ENCODE measurements at places on chromosomes 5 and 9.

DNA sequence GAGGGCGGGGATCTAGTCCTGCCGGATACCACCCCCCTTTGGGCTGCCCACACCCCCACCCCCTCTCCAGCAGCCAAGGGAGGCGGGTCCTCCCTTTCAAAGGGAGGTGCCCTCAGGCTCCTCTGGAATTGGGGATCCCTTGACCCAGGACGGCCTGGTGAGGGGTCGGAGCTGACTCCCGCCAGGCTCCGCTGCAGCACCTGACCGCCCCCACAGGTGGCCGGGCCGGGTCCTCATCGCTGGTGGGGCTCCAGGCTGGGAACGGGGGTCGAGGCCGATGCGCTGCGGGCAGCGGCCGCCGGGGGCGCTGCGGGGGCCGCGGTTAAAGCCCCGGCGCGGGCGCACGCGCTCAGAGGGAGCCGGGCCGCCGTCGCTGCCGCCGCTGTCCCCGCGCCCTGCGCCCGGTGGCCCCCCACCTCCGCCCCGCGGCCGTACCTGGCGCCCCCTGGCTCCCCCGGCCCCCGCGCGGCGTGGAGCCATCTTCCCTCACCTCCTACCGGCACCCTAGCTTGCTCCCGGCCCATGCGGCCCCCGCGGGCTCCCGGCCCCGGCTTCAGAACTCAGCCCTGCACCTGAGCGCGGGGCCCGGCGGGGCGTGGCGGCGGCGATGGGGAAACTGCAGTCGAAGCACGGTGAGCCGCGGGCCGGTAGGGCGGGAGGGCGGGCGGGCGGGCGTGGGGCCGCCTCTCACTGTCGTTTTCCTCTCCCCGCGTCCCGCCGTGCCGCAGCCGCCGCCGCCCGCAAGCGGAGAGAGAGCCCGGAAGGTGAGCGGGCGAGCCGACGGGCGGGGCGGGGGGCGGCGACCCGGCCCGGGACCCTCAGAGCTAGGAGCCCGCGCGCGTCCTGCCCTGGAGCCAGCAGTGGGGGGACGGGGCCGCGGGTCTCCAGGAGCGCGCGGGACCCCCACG lies at the start of gene NKD2:
Gene NKD2 (plus strand): TSS at position 352 of the 908 bp plus-strand sequence. CDS start 256 bp downstream, at position 608.
- DNase-seq = peak; percentile 69

DNA sequence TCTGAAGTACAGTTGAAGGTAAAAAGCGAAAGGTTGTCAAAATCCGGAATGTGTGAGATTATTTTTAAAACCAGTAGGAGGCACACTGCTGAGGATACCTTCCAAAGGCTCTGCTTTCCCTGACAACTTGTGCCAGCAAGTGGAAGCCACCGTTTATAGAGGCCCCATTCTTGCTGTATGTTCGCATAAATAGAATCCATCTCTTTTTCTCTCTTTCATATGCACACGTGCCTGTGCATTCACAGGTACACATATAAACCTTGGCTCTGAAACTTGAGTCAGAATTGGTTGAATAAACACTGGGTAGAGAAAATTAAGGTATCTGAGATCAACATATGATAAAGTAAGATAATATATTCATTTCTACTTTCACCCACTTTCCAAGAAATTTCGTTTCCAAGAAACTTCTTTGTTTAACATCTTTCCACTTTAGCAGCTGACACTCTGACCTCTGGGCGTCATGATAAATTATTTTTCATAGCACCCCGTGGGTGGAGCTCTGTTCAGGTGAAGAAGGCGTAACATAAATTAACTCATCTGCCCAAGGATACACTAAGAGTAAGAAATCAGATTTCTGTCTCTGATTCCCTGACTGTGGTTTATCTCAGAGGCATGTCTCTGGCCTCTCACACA lies 63.7 kb upstream of the RICTOR start:
- no peak for DNase-seq

DNA sequence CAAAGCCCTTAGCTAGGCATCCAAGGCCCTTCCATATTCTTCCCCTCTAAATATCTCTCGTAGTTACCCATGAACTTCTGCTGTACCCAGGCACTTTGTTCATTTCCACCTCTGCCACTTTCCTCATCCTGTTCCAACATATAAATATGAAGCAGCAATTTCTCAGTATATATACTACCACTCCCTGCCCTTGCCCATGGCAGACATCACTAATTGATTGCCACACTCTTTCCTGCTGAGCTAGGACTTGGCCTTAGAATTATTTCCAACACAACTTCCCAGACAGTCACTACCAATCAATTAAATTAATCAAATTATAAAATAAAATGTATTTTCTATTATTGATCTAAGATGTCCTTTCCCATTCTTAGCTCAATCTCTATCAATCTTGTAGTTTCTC lies 8.5 kb downstream of the INSYN2B start:
- no peak for DNase-seq

DNA sequence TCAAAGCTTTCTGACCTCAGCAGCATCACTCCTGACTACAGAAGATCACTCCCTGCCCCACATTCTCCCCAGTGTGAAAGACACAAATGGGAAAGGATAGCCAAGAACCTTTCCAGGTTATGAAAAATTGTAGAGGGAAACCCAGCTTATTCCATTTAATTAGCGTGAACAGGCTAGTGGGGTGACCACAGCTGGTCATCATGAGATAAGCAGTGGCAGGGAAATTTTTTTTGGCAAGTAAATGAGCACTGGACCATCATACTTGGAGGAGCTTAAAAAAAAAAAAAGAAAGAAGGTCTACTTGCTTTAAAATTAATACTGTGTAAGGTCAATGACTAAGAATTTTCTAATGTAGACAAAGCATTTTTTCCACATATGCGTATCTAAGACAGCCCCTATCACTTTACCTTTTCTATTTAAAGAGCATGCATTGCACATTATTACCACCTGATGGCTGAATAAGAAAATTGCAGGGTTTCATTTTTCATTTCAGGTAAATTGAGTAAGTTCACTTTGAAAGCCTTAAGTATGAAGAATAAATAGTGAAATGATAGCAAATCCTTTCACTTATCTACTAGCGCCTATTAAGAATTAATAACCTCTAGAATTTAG lies 123.6 kb downstream of the ELAVL2 start:
- DNase-seq = no peak

GRCh38 chr5:124725040-124725434 lies 21.4 kb downstream of the ZNF608 start:
- no peak for DNase-seq

DNA sequence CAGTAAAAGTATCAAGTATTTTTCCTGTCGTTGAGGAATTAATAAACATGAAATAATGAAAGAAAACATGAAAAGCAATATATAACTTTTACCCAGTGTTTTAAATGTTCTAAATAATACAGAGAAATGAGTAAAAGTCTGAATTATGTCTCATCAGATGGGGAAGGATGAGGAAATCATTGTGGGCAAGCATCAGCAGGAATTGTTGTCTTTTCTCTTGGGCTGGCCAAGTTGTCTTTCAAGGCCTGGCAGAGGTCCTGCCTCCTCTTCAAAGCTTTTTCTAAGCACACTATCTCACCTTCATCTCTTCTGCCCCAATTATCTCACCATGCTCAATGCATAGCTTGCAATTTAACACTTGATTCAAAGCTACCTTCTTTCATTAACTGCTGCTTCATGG lies 41.9 kb downstream of the MOCS2 start:
- no peak for DNase-seq

- DNase-seq = no peak
Observed at GRCh38 chr9:108224716-108225115, 631.1 kb downstream of the ACTL7B start.

GRCh38 chr9:79985264-79985663 lies 413.5 kb downstream of the TLE4 start:
- no peak for DNase-seq

- no peak for DNase-seq
Observed at GRCh38 chr5:2291146-2291840, 408.6 kb upstream of the IRX4 start.

DNA sequence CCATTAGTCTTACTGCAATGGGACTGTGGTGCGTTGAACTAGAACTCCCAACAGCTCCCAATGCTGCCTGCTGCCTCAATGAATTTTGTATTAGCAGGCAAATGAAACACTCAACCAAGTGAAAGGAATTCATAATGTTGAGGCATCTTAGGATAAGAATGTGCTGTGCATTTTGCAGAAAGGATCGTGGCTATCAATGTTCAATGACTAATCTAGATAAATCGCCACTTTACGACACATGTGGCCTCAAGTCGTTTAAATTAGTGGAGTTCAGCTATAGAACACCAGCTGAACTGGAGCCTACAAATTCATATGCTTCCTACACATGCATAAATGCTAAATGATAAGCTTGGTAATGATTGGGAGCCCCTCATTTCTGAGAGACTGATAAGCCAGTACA lies 318.4 kb downstream of the PSAT1 start:
- no peak for DNase-seq

DNA sequence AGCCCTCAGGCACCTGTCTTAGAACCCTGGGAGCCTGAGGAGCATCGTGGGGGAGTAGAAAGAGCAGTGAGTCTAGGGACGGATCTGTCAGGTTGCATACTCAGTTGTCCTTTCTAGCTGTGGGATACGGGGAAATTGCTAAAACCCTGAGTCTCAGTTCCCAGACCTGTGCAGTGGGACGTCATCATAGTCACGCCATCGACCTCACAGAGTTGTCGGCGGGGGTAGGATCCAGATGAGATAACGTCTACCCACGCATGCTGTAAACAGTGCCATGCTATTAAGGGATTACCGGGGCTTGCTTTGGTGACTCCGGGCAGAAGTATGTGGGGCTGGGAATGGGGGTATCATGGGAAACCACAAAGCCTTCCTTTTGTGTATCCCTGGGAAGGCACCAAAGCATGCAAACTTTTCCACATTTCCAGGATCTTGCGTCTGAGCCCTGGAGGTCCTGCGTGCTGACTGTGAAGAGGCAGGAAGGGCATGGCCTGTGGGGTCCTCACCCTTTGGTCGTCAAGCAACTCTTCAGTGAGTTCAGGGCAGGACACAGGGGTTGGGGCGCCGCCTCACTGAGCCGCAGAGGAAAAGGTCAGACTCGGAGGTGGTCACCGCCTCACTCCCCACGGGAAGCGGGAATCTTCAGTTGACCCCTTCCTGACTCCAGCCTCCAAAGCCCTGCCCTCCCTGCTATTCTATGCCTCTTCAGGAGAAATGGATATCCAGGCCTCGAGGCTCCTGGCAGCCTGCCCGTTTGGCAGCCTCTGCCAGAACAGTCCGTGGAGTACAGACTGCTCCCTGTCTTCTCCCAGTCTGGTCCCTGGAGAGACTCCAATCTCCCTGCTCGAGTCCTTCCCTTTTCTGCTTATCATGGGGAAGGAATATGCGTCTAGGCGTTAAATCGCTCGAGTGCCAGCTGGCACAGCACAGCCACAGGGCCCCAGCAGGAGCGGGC lies 186.8 kb upstream of the KLF9 start:
- peak; percentile 48 for DNase-seq

GRCh38 chr5:173832386-173832785 lies 55.8 kb upstream of the CPEB4 start:
- DNase-seq = no peak

DNA sequence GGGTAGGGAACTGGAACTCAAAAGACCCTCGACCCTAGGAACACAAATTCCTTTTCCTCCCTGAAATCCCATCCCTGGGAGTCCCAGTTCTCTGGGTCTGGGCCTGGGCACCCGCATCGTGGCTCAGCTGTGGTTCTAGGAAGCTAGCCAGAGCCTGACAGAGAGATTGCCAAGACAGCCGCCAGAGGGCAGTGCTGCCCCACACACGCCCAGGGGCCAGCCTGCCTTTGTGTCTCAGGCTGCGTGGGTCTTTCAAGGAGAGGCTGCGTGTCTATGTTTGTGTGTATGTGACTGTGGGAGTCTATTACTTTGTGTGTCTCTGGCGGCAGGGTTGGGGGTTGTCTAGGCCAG lies 32.0 kb upstream of the TTLL11 start:
- DNase-seq = peak; percentile 71

DNA sequence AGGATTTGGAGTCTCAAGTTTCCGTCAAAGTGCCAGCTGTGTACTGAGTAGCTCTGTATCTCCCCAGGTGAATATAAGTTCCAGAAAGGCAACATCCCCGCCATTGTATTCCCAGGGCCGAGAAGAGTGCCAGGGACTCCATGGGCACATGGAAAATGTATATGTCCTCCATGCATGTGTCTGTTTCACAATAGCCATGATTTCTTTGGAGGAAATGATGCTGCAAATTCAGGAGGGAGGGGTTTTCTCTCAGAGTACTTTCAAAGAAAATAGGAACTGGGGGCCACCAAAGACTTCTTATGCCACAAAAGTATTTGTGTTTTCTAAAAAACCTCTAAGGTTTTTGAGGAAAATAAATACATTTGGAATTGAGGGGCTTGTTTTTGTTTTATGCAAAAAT lies 524.6 kb downstream of the BNC2 start:
- DNase-seq = no peak

DNA sequence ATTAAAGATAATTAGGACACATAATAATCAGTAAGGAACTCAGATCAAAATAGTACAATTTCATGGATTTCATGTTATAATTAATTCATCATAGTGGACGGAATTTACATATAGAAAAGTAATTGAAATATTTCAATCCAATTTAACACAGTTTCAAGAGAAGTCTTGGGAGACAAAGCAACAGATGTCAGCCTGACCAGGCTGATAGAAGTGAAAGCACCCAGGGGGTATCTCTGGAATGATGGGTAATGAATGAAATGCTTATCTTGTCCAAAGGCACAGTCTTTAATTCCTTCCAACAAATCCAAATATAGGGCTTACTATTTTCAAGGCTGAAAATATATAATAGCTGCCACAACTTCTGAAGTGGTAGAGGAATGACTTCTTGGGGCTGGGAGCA lies 629.3 kb upstream of the RGMB start:
- DNase-seq = no peak

DNA sequence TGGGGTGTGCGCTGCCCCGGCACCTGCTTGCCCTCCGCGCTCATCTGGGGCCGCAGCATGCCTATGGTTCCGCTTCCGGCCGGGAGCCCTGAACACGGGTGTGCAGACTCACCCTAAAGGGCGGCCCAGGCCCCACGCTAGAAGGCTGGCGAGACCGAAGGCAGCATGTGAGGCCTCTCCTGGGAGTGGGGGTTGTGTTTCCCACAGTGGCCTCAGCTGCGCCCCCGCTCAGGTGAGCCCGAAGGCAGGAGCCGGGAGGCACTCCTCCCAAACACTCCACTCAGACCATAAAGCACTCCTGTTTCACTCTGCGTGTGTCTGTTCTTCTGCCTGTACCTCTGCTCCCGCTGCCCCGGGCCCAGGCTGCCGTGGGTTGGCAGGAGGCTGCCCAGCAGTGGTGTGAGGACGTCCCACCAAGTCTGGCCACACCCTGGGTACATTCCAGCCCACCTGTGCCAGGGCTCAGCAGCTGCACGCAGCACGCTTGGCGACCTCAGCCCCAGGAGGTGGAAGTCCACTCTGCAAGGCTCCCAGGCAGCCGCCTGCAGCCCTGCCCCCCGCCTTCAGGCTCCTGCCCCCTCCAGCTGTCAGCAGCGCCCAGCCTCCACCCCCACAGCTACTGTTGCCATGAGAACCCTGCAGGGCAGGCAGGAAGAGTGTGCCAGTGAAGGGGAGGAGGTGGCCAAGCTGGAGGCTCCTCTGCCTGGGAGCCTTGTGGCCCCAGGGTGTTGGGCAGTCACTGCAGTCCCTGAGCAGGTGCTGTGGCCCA lies 1.2 kb upstream of the AJM1 start:
- DNase-seq = peak; percentile 72

DNA sequence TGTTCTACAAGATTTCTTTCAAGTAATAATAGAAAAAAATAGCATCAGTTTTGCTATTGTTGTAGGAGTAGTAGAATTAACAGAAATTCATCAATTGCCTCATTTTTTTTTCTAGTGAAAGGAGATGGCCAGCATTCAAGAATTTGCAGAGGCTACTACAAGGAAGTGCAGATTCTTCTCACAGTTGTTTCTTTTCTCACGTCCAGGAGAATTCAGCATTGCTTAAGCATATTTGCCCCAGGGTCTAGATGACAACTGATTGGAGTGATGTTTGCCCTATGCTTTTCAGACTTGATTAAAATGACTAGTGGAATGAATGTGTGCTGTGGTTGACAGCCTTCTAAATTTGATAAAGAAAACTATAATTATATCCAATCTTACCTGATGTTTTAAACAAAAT lies 46.6 kb upstream of the SLC12A2 start:
- no peak for DNase-seq
